ENCODE measurements at places on chromosomes 16 and 17.

DNA sequence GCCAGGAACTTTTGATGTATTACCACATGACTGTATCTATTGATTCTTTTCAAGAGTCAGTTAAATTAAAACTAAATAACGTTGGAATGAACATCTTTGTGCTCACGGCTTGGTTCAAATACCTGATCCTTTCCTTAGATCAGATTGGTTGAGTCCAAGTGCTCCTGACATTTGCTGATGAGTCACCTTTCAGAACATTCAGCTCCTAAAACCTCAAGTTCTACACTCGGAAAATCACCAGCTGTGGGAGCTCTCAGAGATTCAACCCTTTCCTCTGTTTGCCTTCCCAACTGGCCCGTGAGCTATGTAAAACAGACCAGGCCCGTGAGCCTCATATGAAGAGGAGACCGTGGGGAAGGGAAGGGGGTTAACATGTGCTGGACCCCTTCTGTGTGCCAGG lies 68.1 kb downstream of the RTN4RL1 start:
- no peak for DNase-seq

- DNase-seq = peak; percentile 55
These were observed 5.9 kb upstream of the SDK2 start for GRCh38 chr17:73650140-73650539.

- DNase-seq = no peak
These were observed 11.6 kb upstream of the MPHOSPH6 start for GRCh38 chr16:82181461-82182185.

GRCh38 chr16:6704306-6704930 lies 628.2 kb upstream of the RBFOX1 start:
- no peak for DNase-seq

DNA sequence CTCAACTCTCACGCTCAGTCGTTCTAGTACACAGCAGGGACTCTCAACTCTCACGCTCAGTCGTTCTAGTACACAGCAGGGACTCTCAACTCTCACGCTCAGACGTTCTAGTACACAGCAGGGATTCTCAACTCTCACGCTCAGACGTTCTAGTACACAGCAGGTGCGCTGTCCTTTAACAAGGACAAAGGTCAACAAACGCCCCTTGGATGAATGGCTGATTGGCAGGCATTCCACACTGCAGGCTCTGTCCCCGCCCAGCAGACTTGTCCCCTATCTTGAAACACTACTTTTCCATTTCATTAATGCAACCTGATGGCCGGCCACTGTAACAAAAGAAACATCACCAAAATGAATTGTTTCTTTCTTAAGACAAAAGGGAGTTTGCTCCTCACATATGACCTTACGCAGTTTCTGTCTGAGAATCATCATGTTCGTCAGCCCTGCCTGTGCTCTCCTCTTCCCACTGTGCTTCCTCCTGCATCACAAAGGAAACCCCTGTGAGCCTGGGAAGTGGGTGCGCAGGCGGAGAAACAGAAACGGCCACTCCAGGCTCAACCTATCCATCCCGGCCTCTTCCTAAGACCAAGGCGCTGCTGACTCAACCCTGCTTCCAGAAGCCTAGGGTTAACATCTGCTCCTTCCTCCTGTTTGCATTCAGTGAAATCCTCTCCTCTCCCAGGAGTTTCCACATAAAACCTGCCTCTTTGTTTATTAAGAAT lies 59.8 kb downstream of the ANKRD11 start:
- DNase-seq = no peak

DNA sequence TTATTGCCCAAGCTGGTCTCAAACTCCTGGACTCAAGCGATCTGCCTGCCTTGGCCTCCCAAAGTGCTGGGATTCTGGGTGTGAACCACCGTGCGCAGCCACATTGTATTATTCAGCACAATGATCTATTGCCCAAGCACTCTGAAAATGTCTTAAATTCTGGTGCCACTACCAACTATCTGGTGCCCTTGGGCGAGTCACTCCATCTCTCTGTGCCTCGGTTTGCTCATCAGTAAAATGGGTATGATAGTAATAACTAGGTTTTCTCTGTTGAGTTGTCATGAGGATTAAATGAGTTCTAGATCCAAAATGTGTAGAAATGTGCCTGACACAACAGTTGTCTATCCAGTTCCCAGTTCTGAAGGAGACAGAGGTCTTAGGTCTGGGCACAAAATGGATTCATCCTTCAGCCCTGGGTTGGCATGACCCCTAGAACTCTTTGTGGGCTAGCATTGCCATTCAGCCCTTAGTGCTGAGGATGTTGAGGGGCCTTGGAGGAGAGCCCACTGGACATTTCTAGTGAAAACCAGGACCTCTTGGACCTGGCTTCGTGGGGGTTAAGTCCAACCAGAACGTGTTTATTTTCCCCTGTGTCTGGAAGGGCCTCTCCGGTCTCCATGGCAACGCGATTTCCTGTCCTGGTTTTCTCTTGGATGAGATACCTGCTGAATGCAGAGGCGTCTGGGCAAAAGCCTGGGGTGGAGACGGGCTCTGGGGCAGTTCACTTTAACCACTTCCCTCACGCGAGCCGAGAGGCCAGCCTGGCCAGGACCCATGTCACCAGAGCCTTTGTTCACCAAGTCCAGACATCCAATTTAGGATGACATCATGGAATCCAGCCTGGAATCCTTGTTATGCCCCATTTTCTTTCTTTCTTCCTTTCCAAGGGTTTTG lies 43.7 kb upstream of the TNRC6A start:
- no peak for DNase-seq

GRCh38 chr17:11885051-11885450 lies 112.2 kb downstream of the ZNF18 start:
- DNase-seq = no peak

DNA sequence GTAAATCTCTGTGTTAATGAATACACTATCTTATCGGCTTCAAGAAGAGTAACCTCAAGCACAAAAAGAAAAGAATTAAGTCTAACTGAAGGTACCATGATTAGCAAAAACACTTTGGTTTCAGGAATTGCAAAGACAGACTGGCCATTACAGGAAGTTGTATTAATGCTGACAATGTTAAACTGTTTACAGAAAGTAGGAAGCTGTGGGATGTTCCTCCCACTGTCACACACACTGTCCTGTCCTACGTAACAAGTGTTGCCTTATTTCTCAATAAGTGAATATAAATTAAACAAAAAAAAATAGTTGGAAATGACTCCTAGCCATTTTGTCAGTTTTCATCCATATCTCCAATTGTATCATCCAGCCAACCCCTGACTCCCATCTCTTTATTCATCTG lies 8.6 kb downstream of the GNA13 start:
- DNase-seq = no peak

DNA sequence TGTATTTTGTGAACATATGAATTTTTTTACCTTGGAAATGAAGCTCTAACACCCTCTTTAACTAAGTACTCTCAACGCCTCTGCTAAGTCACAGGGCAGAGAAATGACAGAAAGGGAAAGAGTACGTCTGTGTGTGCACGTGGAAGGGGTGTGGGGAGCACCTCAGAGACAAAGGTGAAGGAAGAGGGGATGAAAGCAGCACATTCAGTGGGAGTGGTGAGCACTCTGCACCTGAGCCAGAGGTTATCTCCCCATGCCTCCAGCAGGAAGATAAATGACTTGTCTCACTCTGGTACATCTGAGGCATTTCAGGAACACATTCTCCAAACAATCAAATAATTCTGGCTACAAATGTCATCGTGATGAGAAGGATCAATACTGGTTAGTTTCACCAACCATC lies 15.0 kb downstream of the GNA13 start:
- peak; percentile 44 for DNase-seq

- no peak for DNase-seq
These were observed 163.5 kb upstream of the KIF2B start for GRCh38 chr17:53659181-53659580.

DNA sequence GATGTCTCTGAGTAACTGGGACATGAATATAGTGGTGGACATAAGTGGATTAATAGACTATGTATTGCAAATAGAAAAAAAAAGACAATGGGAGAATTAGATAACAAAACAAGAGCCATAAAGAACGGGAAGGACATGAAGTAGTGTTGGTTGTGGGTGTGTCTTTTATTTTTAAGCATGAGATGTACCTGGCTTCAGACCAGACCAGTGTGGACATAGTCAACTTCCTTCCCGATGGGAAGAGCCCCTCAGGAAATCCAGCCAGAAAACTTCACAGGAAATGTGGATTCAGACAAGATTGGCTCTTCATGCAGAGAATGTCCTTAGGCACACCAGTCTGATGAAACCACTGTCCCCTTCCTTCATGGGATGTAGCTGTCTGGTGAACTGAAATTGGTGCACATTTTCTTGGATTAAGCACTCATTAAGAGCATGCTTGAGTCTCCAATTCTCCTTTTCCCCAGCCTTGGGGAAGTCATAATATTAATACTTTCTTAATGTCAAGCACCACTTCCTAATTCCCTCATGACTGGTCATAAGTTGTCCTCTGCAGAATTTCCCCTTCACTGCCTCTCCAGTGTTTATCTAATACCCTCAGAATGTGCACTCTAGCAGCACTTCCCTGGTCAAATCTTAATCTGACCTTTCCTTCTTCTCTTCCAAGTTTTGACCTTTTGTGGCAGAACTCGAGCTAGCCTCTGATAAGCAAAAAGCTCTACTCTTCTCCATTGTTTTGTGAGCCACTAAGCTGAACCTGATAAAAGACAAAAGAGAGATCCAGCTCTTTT lies 350.6 kb upstream of the MAF start:
- no peak for DNase-seq

DNA sequence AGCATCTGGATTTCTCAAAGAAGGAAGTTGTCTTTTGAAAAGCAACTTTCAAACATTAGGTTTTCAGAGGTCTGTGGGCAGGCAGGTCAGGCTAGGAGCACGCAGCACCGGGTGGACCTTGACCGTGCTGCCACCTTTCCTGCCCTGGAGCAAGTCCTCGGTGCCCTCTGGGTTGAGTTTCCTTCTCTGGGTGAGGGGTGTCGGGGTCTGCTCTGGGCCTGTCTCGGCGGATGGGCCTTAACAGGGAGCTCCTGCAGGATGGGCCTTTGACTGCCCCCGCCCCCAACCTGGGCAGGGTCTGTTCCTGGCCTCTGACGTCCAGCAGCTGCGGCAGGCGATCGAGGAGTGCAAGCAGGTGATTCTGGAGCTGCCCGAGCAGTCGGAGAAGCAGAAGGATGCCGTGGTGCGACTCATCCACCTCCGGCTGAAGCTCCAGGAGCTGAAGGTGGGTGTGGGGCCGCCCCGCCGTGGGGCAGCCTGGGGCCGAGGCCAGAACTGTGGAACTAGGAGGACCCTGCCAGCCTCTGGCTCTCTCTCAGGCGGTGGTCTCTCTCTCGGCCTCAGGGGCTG lies 8.7 kb downstream of the DEF8 start:
- DNase-seq = no peak

DNA sequence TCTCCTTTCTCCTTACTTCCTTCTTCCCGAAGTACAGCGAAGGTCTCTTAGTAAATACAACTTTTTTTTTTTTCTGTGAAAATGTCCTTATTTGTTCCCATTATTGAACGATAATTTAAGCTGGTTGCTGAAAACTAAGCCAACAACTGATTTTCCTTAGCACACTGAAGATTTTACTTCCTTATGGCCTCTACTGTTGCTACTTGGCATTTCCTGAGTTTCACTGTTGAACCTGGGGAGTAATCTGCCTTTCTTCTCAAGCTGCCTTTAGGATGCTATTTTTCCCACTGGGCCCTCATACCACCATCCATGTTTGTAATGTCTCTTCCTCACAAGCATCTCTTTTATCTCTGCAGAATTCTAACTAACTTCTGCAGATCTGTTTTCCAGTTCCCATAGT lies 26.1 kb downstream of the UBE2O start:
- no peak for DNase-seq

DNA sequence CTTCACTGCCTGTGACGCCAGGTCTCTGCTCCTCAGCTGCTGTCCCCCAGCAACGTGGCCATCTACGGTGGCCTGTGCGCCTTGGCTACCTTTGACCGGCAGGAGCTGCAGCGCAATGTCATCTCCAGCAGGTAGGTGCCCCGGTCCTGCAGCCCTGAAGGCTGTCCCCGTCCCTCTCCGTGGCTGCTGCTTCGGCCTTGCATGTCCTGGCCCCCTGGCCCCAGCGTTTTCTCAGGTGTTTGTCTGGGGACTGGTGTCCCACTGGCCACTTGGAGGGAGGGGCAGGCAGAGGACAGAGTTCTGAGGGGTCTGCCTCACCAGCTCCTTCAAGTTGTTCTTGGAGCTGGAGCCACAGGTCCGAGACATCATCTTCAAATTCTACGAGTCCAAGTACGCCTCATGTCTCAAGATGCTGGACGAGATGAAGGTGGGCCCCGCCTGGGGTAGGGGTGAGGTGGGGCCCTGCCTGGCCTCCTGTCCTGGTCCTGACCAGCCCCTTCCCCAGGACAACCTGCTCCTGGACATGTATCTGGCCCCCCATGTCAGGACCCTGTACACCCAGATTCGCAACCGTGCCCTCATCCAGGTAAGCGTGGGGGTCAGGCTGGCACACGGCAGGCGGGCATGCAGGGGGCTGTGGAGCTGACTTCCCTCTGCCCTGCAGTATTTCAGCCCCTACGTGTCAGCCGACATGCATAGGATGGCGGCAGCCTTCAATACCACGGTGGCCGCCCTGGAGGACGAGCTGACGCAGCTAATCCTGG lies 4.4 kb downstream of the GPS1 start:
- DNase-seq = no peak

DNA sequence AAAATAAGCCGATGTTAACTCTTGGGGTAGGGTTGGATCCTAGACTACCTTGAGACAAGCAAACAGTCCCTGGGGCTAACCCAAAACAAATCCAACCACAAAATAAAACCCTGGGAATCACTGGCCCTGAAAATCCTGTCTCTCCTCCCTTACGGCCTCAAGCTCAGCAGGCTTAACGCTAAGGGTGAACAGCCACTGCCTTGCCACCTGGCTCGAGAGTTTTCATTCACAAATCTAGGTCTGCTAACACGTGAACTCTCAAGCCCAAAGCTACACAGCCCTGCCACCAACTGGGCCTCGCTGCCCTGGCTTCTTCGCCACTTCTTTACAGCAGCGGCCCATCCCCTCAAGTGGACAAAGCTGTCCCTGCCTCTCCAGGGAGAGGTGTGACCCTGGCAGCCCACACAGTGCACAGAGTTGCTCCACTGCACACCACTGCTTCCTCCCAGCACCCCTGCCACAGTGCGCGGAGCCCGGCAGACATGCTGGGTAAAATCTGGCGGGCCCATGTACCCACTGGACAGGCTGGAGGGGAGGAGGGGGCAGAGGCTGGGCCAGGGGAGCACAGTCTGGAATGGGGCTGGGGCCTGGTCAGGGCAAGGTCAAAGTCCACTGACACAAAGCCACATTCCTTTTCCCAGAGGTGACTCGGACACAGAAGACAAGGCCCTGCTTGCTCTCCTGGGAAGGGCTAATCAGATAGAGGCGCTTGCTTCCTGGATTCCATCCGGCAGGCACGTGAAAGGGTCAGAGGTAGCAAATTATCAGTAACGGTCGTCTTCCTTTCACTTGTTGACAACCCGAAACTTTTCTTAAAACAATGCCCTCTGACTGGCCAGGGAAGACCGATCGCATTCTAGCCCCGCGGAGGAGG lies 996 bp downstream of the PCYT2 start:
- DNase-seq = no peak

GRCh38 chr17:60750640-60751039 lies 73.0 kb downstream of the BCAS3 start:
- DNase-seq = no peak

- no peak for DNase-seq
These were observed 10.3 kb upstream of the CORO1A start for GRCh38 chr16:30173054-30173453.

Data from activated naive CD4-positive, alpha-beta T cell treated with anti-CD3 and anti-CD28 coated beads, Interleukin-2, amount 10 ng/mL, durations not matched to agents 7 days and 5 days (primary cell).